ENCODE measurements at places on chromosomes 4 and X.

DNA sequence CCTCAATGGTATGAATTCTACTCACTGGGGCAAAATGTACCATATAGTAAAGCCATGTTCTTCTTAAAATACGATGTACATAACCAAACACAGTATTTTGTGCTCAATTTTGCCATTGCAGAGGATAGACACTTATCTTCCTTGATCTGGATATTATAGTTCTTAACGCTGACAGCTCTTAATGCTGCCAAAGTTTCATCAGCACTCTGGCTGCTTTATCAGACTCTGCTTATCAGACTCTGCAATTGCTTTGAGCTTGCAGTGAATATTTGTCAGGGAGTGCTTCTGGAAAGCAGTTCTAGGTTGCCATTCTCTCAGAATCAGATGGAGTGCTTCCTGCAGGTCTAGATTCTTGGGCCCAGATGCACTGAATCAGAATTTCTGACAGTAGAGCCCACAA is 863.1 kb downstream of the CCSER1 start:
- DNase-seq: no peak

DNA sequence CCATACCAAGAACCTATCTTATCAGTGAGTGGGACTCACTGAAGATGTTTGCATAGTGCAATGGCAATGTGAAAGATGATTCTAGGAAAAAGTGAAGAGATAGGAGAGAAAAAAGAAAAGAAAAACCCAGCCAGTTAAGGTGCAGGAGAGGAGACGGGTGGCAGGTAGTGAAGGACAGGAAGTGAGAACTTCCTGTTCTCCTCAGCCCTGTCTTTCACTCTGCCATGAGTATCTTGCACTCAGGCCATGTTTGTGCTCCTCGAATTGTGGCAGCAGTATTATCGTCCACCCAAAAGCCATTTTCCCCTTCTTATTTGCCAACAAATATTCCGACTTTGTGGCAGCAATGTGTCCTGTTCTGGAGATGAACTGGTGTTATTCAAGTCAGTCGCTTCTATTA is 8.6 kb upstream of the ENPEP start:
- DNase-seq: no peak

- DNase-seq: no peak
Measured at GRCh38 chr4:126719852-126720251, 912.9 kb upstream of the INTU start.

GRCh38 chrX:12949927-12950656 is 24.8 kb upstream of the TMSB4X start:
- no peak for DNase-seq

DNA sequence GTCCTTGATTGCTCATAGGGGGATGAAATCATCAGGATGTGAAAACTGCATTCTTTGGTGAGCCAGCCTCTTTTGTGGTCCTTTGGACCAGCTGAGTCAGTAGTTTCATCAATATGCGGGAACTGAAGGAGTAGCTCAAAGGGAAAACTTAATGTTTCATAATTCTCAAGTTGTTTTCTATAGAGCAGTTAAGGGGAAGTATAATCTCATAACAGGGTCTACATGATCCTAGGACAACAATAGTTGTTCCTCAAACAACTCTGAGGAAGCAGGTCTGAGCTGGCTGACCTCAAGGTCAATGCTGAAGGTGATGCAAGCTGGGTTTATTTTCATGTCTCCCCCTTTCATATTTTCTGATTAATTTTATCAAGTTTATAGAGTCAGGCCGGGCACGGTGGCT is 36.1 kb upstream of the IRF2 start:
- DNase-seq: no peak

Data from stimulated activated CD4-positive, alpha-beta T cell treated with anti-CD3 and anti-CD28 coated beads, Interleukin-1b, Interleukin-23, amount 100 ng/mL, for 1 hour (primary cell).